Stimulated activated CD8-positive, alpha-beta memory T cell treated with anti-CD3 and anti-CD28 coated beads, Interleukin-4, amount 100 ng/mL, for 48 hours (primary cell): ENCODE measurements at places on chromosomes 2 and 18.

- no peak for DNase-seq
Observed at GRCh38 chr2:99190548-99190947, 9.6 kb downstream of the MRPL30 start.

- DNase-seq, result no peak
Observed at GRCh38 chr2:74417763-74418162, 3.7 kb downstream of the C2orf81 start.

- DNase-seq, result no peak
Observed at GRCh38 chr2:152648336-152648735, 68.9 kb downstream of the PRPF40A start.

GRCh38 chr2:43519643-43520221 is 76.1 kb downstream of the THADA start:
- DNase-seq, result no peak

DNA sequence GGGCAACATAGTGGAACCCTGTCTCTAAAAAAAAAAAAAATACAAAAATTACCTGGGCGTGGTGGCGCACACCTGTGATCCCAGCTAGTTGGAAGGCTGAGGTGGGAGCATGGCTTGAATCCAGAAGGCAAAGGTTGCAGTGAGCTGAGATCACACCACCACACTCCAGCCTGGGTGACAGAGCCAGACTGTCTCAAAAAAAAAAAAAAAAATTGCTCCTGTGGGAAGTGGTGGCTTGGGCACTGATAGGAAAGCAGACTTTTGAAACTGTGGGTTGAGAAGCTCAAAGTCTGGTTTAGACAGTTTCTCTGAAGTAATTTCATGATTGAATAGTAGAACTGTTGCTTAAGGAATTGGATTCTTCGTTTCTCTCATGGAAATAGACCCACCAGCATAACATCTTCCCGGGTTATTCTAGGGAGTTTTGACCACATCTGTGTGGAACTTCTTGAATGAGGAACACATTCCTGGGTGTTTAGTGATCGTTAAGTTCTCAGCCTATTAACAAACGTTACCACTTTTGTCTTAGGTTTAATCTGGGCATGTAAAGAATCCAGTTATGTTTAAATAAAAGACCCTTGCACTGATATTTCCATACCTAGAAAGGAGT is 33.5 kb downstream of the GRHL1 start:
- no peak for DNase-seq

DNA sequence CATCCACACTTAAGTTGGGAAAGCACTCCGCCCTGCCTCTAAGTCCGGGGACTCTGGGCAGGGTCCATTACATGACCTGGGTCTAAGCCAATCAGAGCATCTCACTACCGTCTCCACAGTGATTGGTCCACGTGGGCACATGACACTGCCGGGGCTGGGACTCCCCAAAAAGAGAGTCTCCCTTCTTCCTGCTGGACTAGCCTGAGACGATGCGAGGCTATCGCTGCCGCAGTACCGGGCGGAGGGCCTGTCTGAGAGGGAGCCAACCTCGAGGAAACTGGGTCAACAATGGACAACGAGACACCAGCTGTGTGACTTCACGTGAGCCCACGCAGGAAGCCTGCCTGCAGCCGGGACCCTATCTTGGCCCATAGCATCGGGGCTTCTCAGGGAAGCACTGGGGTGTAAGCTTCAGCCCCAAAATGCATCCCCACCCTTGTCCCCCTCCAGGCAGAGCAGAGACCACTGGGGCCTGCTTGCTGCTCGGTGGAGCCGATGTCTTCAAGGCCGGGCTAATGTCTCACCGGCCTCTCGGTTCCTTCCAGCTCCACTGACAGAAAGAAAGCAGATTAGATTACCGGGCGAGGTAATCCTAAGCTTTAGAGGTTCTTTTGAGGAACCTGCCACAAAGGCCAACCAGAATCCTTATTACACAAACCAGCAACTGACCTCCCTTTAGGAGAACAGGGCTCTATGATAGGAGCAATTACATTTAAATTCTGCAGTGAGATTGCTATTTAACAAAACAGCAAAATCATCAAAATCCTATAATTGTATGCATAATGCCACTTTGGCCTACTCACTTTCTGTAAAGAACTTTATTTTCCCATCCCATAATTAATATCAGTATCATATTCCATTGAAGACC is 21.3 kb upstream of the COPS8 start:
- DNase-seq, result no peak

DNA sequence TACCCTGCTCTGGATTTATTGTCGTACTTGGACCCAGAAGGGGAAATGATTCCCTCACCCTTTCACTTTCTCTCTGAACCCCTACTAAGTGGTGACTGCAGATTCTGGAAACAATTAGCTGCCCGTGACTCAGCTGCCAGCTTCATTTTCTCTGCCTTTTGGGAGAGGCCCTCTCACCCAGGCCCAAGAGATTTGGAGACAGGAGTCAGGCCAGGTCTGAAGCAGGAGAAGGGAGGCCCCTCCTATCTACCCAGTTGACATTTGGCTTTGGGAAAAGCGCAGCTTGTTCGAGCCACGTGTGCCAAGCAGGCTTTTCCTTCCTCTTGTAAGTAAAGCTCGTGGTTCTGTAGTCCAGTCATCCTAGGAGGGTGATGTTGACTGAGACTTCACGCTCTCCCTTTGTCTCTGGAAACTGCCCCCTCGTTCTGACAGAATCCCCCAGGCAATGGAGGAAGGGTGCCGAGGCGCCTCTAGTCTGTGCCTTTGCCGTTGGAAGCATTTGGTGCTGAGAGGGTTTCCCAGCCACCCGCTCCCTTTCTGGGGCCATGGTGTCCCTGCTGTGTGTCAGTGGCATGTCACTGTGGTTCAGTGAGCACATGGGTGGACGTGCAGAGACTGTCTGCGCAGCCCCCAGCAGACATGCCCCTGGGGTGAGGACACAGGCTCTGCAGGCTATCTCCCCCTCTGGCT is 8.6 kb downstream of the OXER1 start:
- no peak for DNase-seq

GRCh38 chr2:238106339-238106697 is 6.2 kb downstream of the ESPNL start:
- DNase-seq, result no peak

DNA sequence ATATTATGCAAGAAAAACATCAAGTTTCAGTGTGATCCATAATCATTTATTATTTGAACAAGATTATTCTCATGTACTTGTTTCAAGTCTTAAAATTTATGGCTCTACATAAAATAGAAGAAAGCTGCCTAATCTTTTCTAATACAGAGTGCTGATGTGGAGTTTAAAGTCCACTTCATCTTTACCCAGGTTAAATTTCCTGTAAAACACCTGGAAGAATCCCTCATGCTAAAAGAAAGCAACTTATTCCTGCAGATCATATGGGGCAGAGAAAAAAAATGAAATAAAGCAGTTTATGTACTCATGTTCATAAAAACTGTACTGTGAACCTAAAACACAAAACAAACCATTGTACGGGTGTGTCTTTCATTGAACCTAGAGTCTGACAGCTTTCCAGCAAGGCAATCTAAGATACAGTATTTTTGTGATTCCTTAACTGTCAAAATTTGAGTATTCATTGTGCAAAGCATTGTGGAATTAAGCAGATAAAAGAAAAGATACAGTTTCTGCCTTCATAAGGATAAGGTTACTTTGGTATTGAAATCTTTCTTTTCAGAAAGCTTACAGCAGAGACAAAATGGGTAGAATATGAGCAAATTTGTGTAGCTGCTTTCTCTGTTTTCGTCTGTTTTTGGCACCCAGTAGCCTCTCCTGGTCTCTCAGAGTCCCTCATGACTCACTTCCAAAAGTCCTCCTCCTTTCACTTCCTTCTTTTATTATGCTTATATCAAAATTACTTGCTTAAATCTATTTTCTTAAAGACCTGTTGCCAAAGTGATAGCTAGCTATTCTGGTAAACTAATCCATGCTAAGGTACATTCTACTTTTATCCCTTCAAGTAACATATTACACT is 26.9 kb upstream of the GLS start:
- no peak for DNase-seq

DNA sequence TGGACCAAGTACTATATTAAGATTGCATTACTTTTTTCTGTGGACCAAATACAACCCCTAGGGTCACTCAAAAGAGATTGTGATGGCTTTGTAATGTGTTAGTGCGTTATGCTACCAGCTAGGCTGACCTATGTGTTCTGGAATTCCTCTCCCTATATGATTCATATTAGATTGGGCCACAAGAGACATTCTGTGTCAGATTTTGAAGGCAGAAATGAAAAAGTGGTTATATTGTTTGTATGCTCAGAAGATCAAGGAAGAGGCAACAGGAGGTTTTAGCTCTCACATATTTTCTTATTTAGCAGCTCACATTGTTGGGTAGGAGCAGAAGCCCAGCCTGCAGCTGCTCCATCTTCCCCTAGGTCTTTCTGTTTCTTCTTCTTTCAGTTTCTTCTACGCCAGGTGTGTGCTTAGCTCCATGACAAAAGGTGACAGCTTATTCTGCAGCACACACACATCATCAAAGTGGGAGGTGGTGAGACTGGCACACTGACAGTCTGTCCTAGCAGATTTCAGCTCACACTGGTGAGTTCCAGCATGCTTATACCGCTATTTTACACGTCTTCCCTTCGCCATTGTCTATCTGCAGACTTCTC is 156.8 kb upstream of the UBE2E3 start:
- DNase-seq, result no peak

DNA sequence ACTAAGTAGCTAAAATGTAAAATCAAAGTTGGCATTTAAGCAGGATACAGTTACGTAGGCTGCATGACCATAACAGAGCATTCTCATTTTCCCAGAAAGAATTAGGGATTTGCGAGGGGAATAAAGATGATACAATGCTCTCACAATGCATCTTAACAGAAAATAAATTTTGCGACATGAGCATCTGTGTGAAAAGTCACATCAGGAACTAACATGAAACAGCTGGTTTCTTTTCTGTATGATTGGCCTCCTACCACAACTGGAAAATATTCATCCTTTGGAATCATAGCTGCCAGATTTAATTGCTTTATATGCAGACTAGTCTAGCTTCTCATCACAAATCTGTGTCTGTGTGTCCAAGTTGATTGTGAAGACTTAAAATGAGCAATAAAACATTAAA is 66.0 kb downstream of the KCTD18 start:
- no peak for DNase-seq

GRCh38 chr2:224182498-224182897 is 143.4 kb upstream of the SERPINE2 start:
- no peak for DNase-seq

GRCh38 chr2:211204456-211204855 is 648.1 kb downstream of the CPS1 start:
- DNase-seq, result no peak

DNA sequence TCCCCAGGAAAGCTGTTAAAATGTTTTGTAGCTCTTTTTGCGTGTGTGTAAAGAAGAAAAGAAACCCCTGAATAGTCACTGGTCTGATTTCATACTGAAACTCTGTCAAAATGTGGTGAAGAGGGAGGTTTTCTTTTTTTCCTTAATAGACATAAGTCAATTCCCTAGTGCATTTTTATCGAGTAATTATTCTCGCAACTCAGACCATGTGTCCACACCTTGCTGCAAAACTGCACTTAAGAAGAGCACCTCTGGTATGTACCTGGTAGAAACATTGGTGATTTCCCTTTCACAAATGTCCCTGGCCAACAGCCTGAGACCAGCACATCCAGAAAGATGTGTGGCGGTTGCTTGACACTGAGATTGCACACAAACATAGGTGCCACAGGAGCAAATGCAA is 159.9 kb downstream of the ZNF521 start:
- no peak for DNase-seq

- DNase-seq, result peak; percentile 87
Observed at GRCh38 chr2:149017116-149017985, 21.1 kb upstream of the LYPD6B start.

DNA sequence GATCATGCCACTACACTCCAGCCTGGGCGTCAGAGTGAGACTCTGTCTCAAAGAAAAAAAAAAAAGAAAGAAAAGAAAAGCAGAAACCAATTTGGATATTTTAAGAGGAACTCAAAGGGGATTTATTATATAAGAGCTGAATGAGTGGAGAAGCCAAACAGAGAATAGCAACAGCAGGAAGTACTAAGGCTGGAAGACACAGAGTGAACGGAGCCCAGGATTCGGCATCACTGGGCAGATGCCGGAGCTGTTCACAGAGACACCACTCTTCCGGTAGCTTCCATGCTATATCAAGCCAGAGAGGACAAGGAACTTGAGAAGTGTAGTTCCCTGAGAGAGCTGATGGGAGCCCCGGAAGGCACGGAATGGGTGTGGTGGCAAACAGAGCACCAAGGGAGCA is 47.0 kb upstream of the CABLES1 start:
- no peak for DNase-seq

GRCh38 chr2:128170776-128171175 is 79.8 kb downstream of the UGGT1 start:
- DNase-seq, result no peak

GRCh38 chr2:205760157-205760556 is 77.9 kb downstream of the NRP2 start:
- DNase-seq, result no peak

GRCh38 chr2:25236736-25237135 is 68.4 kb upstream of the POMC start:
- DNase-seq, result no peak

GRCh38 chr18:35778850-35779627 is 193.4 kb upstream of the RMP24 start:
- DNase-seq, result no peak

DNA sequence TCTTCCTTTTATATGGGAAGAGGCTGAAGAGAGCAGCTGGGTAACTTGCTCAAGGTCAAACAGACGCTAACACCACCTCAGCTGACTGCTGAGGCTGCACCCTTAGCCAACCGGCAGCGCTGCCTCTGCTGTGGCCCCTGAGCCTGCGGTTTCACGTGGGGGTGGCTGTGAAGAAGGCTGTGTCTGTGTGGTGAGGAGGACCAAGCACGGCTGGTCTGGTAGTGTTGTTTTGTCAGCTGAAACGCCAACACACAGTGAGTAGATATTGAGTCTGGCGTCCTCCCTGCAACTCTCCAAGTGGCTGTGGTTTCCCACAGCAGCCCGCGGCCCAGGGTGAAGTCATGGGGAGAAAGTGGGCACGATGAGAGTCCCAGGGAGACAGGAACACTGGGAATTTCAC is 69.6 kb downstream of the THNSL2 start:
- no peak for DNase-seq

DNA sequence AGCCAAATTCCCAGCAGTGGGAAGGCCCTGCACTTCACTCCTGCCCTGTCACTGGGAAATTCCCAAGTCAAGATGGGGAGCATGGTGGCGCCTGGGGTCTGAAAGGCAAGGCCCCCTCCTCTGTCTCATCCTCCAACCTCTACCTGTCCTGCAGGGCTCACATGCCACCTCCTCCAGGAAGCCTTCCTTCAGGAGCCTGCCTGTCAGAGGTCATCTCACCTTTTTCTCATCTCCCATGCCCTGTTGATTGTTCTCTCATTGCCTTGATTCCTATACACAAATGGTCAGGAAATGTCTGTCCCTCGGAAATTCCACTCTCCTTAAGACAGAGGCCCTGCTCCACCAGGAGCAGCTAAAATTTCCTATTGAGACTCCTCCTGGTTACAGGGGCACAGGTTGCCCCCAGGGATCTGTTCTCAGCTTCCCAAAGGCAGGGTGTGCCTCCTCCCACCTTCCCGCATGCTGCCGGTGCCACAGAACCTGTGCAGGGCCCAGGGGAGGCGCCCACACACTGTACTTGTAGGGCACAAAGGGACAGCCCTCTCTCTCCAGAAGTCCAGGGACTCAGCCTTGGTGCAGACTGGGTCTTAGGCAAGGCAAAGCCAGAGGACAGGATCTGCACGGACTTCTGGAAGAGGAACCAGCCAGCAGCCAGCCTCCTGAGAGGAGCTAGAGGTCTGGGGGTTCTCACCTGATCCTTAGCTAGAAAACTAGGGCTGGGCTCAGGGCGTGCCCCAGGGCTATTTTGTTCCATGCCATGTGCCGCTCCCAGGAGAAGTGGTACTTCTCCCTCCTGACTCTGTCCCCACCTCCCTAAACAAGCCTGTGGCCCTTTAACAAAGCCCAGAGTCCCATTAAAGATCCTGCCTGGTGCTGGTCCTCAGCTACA is 12.9 kb downstream of the HES6 start:
- no peak for DNase-seq
